ENCODE measurements at places on chromosomes 3 and 15. TPM values are rescaled to one million over a fixed set of nuclear protein-coding genes. Genes with fewer than 3 reads are reported as not detected.

- no peak for DNase-seq
These were observed 135.5 kb upstream of the KCNH8 start for GRCh38 chr3:19012846-19013245.

The OXSM gene
- polyA plus RNA-seq, result 20.2 TPM

DNA sequence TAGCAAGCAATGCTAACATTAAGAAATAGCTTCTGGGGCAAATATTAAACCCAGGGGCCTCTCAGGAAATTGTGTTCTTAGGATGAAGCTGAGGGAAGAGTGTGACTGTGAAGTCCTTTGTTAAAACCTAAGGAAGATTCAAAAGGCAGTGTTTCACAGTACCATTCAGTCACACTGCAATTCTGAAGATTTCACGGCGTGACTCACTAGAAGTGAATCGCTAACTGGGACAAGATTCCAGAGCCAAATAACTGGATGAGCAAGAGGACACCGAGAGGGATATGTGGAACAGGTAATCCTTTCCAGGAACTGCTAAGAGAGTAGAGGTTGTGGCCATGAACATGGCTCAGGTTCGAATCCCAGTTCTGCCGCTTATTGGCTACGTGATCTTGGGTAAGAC is 61.8 kb upstream of the SMAD3 start:
- DNase-seq, result no peak

DNA sequence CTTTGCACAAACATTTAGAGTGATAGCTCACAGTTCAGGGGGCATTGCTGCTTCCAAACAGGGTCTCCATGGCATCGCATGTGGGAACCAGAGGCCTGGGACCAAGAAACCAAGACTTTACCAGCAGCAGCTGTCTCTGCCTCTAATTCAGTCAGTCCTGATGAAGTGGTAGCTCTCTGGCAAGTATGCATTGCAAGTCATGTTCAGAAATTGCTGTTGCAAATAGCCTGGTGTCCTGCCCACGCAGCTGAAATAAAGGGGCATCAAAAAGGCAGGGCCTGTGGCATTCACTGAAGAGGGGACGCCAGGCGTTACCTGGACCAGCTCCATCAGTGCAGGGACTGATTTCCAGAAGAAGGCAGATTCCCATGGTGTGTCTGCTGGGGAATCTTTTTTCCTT is 121.3 kb downstream of the CD47 start:
- no peak for DNase-seq

DNA sequence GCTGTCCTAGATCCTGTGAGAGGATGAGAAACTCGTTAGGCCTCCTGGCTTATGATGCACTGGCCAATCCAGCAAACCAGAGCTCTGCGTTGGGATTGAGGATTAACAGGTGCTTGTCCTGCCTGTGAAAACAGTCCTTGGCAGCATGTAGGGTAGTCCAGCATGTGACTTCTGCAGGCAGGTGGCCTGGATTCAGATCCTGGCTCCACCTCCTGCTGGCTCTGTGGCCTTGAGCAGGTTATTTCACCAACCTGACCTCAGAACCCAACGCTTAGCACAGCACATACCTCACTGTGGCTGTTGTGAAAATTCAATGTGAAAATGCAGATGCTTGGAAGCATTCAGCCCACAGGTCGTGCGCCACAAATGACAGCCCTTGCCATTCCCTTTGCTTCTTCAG is 33.6 kb downstream of the PLA2G4D start:
- DNase-seq, result no peak

- no peak for DNase-seq
These were observed 178.6 kb downstream of the KCNAB1 start for GRCh38 chr3:156298938-156299337.

Data from renal pelvis (tissue), 12 donors.